ENCODE measurements at places on chromosomes 5 and 9.

GRCh38 chr5:125452991-125453390 is 706.6 kb upstream of the ZNF608 start:
- no peak for DNase-seq

GRCh38 chr9:9299134-9299533 is 1313.7 kb downstream of the PTPRD start:
- no peak for DNase-seq

DNA sequence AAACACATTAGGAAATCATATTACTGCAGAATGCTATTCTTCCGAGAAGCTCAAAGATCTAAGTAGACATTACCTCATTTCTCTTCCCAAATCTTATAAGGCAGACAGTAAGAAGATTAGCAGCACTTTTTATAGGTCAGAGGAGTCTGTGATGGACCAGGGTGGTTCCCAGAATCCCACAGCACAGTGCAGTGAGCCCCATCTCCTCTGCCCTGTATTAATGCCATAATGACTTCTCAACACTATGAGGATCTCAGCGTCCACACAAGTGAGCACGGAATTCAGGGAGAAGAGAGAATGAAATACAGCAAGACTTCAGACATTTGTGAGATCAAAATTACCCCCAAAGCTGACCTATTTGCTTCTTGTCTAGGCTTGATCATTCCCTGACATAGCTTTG is 49.9 kb downstream of the PRUNE2 start:
- DNase-seq, result no peak

GRCh38 chr5:125719681-125720347 is 703.4 kb upstream of the GRAMD2B start:
- no peak for DNase-seq

- no peak for DNase-seq
Observed at GRCh38 chr9:109316207-109316640, 4.6 kb downstream of the EPB41L4B start.

DNA sequence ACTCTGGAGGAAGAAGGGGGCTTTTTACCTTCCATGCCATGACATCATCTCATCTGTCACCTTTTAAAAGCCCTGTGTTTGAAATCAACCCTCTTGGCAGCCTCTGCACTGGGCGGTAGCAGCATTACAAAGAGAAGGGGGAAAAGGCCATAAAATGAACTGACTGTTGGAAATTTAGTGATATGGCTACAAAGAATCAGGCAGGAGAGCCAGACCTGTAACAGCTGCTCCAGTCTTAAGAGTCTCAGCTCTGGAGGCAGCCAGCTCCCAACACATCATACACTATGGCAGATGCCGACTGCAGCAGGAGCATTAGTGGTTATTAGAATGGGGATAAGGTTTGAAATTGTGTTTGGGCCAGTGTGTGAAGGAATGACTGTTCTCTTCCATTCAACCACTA is 257.5 kb downstream of the DMAC1 start:
- no peak for DNase-seq

- DNase-seq, result no peak
Observed at GRCh38 chr5:148899993-148900392, 73.6 kb downstream of the ADRB2 start.

DNA sequence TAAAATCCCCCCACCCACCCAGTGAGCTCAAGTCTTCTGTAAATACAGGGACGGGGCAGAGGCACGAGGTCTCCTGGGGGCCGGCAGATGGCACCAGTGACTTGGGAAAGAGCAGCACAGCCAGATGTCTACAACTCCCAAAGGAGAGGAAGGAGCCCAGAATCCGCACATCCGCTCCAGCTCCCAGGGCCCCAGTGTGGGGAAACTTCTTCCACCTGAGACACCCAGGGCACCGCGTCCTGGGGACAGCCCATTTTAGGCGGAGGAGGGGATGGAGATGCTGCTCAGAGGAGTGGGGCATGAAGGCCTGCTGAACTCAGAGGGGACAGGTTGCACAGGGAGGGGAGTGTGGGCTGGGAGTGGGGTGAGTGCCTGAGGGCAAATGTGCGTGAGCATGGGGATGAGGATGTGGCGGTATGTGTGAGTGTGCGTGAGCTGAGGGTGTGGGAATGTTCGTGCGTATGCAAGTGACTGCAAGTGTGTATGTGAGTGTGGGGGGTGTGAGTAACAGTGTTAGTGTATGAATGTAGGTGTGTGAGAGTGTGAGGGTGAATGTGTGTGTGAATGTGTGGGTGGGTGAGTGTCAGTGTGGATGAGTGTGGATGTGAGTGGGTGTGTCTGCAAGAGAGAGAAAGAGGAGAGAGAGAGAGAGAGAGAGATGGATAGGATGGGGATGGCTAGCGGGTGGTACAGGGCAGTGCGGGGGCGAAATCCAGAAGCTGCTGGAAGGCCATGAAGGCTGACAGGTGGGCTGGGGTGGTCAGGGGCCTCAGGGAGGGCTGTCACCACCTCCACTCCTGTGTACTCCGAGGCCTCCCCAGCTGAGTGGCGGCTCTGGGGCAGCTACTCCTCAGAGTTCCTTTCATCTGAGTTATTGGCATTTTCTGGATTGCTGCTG is 63.5 kb downstream of the DUSP1 start:
- no peak for DNase-seq

DNA sequence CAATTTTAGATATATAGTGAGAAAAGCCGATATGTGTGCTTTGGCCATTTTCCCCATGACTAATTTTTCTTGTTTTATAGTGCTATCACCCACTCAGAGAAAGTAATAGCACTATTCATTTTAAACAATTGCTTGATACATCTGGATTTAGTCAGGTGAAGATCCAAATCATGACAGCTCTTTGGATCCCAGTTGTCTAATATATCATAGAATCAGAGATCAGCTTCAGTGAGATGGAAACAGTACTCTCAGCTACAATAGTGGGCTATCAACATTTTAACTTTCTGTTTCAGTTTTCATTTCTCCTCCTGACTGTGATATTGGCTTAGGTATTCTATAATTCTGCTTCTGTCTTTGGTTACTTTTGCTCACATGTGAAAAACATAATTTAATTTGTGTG is 38.7 kb downstream of the VCAN start:
- no peak for DNase-seq

DNA sequence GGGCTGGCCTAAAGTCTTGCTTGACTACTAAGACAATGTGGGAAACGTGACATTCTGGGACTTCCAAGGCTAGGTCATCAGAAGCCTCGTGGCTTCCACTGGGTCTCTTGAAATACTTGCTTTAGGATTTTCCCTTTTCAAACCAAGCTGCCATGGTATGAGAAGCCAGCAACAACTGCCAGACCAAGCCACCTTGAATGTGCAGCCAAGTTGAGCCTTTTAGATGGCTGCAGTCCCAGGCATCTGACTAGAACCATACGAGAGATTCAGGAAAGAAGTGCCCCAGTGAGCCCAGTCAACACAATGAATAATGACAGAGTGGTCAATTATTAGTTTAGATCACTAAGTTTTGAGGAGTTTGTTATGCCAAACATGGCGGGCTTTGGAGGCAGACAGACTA is 143.3 kb downstream of the SLF1 start:
- no peak for DNase-seq
